ENCODE measurements at places on chromosomes 13 and 19.

- peak; percentile 80 for DNase-seq
Measured at GRCh38 chr19:48780631-48781391, 25.5 kb downstream of the FGF21 start.

GRCh38 chr19:14460935-14461334 is 14.2 kb downstream of the PTGER1 start:
- DNase-seq = no peak

GRCh38 chr13:106405731-106406130 is 129.7 kb downstream of the EFNB2 start:
- no peak for DNase-seq

DNA sequence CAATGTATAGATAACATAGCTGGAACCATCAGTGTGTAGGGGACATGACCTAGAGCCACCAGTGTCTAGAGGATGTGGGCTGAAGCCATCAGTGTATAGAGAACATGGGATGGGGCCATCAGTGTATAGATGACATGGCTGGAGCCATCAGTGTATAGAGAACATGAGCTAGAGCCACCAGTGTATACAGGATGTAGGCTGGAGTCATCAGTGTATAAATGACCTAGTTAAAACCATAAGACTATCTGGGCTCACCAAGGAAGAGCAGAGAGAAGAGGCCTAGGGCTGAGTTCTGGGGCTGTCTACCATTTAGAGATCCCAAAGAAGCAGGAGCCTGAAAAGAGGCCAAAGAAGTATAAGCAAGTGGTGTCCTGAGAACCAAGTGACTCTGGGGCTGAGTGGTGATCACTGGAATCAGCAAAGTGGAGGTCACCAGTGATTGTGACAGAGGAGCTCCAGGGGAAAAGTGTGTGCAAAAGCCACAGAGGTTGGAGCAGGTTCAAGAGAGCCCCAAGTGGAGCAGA is 41.0 kb downstream of the RFX2 start:
- no peak for DNase-seq

- no peak for DNase-seq
Measured at GRCh38 chr13:91368101-91368500, 20.6 kb downstream of the MIR17HG start.
